NCI-H446 treated with DMSO at 0.1 percent for 48 hours (cell line): ENCODE measurements at places on chromosomes 13 and 19.
A peak's percentile ranks its signal among the peaks of the same experiment; 100 is the strongest.

- no peak for DNase-seq
Observed at GRCh38 chr19:29439688-29440550, 85.9 kb upstream of the VSTM2B start.

GRCh38 chr13:31072041-31072440 is 89.7 kb downstream of the HSPH1 start:
- DNase-seq = no peak

- DNase-seq = no peak
Observed at GRCh38 chr13:49421391-49421790, 22.5 kb downstream of the CAB39L start.

GRCh38 chr19:7007859-7008258 is 13.4 kb downstream of the MBD3L2B start:
- DNase-seq = no peak

GRCh38 chr13:114127473-114128347 is 4.7 kb downstream of the RASA3 start:
- no peak for DNase-seq

GRCh38 chr19:45058622-45059159 is 17.6 kb downstream of the ZNF296 start:
- no peak for DNase-seq

- DNase-seq = no peak
Observed at GRCh38 chr19:21698215-21698614, 69.2 kb downstream of the ZNF100 start.

GRCh38 chr13:39201180-39201579 is 162.9 kb downstream of the NHLRC3 start:
- DNase-seq = no peak

DNA sequence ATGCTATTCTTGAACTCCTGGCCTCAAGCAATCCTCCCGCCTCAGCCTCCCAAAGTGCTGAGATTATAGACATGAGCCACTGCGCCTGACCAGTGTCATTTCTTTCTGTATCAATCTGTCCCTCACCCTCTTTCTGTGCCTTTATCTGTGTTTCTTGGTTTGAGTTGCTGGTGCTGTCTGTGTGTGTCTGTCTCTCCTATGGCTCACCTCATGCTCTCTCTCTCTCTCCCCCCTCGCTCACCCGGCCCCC is 9.9 kb downstream of the IRF2BP1 start:
- DNase-seq = no peak

DNA sequence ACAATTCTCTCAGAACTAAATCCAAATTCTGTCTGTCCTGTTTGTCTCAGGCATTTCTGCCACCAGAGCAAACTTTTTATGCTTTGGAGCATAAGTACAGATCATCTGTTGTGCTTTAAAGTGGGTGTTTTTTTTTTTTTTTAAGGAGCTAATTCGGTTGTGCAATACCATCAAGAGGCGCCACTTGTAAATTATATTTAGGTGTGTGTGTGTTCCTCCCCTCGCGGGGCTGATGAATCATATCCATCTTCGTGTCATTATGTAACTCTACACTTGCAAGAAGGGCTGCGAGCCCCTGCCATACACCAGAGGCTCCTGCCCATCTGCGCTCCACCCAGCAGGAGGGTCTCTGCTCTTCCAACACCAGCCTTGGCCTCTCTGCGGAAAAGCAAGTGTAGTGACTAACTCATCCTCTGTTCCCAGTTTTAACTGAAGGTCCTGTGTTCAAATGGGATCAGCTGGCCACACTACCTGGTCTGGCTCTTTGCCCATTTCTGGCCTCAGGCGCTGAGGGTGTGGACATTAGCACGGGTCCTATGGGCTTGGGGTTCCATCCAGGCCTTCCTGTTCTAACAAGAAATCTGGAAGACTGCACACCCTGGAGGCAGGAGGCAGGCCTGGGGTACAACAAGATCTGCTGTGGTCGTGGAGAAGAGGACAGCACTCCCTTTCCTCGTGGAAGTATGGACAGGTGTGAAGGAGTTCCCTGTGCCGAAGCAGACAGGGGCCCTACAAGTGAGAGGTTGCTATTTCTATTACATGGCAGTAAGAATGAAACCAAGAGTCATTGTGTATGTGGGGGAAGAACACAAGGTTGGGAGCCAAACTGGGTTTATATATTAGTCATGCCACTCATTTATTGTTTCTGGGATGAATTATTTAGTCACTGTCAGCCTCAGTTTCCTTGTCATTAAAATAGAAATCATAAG is 96.1 kb upstream of the MBNL2 start:
- peak; percentile 64 for DNase-seq

DNA sequence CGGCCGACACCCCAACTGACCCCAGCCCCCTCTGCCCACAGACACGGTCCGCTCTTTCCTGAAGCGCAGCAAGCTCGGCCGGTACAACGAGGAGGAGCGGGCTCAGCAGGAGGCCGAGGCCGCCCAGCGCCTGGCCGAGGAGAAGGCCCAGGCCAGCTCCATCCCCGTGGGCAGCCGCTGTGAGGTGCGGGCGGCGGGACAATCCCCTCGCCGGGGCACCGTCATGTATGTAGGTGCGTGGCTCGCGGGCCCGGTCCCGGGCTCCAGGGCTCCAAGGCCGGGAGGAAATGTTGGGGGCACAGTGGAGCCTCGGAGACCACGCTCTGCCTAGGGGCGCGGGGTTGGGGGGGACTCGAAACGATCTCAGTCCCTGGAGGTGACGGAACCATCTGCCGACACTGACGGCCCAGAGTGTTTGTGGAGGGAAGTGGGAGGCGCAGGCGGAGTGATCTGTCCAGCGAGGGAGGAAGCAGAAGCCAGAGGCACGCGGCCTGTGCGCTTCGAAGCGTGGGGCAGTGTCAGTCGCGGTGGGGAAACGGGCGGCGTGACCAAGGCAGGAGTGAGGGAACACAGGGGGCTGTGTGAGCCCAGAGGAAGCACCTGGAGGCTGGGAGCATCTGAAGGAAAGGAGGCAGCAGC is 6.3 kb downstream of the TBCB start:
- no peak for DNase-seq

DNA sequence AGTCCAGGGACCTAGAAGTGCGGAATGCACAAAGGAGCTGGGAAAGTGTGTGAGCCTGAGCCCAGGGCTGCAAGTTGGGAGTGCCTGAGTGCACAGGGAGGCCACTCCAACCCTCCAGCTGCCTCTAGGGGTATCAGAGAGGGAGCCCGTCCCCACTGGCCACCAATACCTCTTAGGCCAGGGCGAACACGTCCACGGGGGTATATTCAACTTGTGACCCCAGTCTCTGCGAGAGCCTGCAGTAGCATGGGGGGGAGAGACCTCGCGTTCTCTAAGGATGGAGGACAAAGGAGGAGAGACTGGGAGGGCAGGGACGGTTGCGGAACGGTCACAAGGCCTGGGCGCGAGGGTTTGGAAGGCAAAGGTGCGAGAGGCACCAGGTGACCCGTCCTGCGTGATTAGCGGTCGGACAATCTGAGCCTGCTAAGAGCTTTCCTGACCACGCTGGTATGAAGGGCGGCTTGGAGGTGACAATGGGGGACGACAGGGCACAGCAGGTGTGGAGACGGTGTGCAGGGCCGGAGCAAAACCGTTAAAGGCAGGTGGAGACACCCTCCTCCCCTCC is 676 bp downstream of the CD320 start:
- DNase-seq = no peak

DNA sequence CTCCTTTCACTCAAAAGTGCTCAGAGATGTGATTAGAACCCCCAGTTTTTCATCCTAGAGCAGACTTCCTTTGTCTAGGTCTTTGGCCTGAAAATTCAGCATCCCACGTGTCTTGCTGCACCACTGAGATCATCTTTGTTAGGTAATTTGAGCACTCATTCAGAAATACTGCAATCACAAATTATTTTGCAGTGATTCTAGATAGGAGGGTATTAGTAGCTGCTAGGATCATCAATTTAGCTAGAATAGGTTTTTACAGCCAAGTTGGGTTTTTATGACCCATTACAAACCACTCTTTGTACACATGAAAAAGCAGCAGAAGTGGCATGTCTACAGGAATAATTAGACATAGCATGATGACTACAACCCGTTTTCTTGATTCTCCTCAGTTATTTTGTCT is 219.6 kb downstream of the GPC6 start:
- DNase-seq = no peak

DNA sequence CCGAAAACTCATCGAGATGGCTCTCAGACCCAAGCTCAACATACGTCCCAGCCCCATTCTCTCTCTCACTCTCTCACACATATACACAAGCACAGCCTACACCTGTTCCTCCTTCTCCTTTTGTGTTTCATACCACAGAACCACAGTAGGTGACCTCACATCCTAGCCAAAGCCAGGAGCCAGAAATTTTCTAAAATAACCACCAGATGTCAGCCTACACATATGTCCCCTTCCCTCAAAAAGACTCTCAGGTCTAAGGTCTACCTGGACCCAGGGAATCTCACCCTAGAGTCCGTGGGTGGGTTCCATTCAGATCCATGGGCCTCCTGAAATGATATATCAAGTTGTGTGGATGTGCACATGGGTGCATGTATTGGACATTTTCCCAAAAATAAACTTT is 104.2 kb upstream of the IPO5 start:
- DNase-seq = no peak

DNA sequence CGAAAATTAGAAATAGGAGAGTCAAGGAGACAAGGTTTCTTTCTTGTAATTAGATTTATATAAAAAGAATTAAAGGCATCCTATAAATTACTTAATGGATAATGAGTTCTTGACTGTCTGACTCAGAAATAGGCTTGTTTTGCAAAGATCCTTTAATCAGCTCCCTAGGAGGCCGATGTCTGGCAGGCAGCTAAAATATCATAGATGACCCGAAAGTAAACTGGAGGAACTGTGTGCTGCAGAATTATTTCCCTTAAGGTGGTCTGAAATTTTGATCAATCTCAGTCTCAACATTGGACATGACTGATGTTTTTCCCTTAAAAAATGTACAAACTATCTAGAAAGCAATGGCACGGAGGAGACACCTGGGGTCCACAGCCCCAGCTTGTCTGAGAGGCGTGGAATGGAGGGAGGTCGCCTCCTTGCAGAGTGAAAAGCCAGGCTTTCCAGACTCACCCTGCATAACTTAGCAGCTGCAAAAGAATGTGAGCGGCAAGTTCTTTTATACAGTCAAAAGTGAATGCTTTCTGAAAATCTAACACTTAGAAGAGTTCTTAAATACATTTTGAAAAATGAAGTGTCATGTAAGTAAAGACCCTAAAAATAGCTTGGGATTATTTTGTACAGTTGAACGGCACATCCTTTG is 44.8 kb downstream of the MBNL2 start:
- no peak for DNase-seq

DNA sequence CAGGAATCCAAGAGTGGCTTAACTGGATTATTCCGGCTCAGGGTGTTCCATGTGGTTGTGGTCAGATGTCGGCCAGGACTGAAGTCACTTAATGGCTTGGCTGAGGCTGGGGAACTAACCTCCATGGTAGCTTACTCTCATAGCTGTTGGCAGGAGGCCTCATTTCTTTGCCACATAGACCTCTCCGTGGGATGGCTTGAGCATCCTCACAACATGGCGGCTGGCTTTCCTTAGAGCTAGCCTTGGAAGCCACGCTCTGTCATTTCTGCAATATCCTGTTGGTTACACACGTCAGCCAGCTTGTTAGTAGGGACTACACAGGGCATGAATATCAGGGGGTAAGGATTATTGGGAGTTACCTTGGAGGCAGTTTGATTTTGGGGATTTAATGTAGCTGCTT is 5.1 kb downstream of the CRX start:
- no peak for DNase-seq

DNA sequence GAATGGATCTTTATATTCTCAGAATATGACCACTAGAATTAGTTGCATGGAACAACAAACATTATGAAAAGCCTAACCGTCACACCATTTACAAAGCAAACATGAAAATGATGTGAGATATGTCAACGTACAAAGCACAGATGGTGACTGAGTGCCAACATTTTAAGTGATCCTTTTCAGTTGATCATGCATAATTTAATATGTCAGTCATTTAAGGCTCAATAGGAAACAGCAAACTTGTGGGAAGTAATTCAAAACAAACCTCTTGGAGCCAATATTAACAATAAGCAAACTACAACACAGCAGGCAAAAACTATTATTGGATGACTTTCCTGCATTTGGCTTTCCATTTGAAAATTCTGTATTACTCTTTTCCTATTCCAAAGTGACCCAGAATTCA is 277.6 kb downstream of the SLITRK6 start:
- DNase-seq = peak; percentile 29

- peak; percentile 89 for DNase-seq
Observed at GRCh38 chr19:38093587-38093986, 130.4 kb downstream of the DPF1 start.

DNA sequence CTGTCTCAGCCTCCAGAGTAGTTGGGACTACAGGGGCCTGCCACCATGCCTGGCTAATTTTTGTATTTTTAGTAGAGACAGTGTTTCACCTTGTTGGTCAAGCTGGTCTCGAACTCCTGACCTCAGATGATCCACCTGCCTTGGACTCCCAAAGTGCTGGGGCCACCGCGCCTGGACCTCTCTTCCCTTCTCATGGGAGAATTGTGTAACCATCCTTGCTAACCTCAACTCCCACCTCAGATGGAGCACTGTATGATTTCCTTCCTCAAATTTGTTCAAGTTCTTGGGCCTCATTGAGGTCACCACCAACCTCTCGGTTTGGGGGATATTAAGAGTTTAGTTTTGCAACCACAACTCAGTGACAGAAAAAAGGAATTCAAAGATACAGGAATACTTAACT is 10.7 kb downstream of the LILRA5 start:
- no peak for DNase-seq

DNA sequence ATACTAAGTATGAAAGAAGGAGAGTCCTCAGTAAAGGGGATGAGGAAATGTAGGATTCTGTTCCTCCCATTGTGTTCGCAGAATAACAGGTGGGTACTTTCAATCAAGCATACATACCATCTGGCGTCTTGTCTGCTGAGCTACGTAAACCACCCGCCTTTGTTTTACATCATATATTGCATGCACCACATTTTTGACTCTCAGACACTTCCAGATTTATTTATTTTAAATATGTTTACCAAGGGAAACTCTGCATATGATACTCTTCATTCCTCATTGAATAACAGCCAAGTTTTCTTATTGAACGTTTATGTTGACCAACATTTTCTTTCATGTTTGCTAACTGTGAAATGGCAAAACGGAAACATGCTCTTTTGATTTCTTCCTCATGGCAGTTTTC is 174.1 kb downstream of the FGF14 start:
- no peak for DNase-seq

DNA sequence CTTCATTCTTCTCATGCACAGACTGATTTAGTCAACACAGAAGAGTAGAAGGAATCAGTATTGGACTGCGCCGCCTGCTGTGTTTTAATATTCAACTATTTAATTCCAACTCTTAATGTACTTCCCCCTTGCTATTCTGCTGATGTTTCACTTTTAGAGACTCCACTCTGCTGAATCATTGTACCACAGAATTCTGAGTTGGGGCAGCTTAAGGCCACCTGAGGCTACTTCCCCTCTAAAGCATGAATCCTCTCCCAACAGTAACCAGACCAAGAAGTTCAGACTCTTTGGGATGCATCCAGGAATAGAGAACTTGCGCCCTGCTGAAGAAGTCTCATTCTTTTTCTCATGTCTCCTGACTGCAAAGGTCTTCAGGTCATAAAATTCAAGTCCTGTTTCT is 708.8 kb downstream of the UQCRFS1 start:
- no peak for DNase-seq
